GM04504 (cell line): ENCODE measurements at places on chromosomes 3 and 15.
A peak's percentile ranks its signal among the peaks of the same experiment; 100 is the strongest.

GRCh38 chr3:107727102-107727501, 204.3 kb downstream of the BBX start:
- DNase-seq, result no peak

DNA sequence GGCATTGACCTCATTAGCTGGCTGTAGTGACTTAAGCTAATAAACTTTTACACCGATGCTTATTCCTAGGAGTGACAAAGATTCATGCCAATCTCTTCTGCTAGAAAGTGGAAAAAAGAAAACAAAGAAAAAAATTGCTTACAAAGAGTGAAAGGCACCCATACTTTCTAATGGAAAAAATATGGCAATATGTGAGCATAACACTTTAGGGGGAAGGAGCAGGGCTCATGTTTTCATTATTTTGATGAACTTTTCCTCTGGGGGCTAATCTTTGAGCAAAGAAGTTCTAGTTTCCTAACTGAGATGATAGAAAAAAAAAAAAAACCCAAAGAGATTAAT, 94.8 kb upstream of the THRB start:
- DNase-seq, result no peak

DNA sequence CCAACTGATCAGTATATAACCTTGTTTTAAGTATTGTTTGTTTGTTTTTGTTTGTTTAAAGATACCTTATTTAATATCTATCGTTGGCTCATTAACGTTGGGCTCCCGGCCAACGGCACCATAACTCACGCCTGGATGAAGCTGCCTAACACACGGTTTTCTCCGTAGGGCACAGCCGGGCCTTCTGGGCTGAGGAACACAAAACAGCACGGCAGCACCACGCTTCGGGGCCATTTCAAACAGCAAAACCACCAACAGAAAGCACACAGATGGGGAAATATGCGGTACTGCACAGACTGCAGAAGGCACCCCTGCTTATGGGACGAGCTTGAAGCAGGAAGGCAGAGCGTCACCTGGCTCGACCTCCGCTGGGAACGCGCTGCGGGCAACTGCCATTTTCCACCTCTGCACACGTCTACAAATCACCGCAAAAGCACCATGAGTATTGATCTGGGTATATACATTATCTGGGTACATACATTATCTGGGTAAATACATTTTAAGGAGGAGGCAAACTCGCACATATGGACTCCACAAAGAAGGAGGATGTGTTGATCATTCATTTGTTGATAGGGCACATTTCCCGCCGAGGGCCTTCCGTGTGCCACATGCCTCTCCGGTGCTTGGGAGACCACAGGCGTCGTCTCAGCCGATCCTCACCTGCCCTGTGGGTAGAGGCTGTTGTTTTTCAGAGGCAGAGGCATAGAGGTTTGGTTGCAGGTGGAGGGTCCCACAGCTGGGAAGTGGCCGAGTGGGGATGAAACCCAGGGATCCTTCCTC, 123.7 kb upstream of the ATP2B2 start:
- no peak for DNase-seq

DNA sequence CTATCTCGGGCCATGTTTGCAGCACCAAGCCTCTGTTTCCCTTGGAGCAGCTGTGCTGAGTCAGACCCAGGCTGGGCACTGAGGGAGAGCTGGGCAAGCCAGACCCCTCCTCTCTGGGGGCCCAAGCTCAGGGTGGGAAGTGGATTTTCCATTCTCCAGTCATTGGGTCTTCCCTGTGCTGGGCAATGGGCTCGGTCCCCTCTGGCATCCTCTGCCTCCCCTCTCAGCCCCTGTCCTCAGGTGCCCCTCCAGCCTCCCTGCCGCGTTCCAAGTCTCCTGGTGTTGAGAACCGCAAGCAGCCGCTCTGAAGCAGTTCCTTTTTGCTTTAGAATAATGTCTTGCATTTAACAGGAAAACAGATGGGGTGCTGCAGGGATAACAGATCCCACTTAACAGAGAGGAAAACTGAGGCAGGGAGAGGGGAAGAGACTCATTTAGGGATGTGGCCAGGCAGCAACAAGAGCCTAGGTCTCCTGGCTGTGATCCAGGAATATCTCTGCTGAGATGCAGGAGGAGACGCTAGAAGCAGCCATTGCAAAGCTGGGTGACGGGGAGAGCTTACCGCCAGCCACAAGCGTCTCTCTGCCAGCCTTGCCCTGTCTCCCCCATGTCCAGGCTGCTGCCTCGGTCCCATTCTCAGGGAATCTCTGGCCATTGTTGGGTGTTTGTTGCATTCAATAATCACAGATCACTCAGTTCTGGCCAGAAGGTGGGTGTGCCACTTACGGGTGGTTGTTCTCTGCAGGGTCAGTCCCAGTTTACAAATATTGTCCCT, 1.2 kb downstream of the RHO start:
- DNase-seq, result no peak

DNA sequence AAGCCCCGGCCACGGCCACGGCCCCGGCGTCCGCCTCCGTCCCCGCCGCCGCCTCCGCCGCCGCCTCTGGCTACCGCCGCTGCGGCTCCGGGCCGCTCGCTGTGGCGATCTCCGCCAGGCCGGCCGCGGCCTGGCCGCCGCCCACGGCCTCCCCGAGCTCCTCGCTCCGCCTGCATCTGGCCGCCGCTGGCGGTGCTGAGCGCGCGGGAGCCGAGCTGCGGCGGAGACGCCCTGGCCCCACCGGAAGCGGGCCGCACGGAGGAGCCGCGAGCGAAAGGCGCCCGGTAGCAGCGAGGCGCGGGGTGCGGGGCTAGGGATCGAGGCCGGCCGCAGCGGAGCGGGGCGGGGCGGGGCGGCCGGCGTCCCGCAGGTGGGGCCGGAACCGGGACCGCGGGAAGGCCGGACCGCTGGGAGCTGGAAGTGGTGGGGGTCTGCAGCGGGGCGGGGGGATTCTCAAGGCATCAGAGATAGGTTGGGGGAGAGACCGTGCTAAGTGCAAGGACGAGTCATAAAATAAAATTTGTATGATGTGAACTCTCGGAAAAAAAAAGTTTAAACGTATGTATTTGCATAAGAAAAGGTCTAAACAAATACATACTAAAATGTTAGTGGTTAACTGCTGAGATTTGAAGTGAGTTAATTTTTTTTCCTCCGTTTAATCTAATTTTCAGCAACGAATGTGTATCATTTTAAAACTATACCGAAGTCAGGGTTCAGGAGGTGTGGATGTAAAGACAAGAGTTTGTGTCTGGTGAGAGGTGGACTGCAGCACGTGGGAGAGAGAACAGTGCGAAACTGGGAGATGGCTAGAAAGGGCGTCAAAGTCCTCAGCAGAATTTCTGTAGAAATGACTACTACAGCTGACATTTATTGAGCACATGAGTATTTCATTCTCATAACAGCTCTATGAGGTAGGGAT, at the start of gene AVEN:
AVEN (minus strand) TSS at position 334 of the 919 bp plus-strand sequence; CDS start at position 176, 158 bp downstream.
- no peak for DNase-seq

DNA sequence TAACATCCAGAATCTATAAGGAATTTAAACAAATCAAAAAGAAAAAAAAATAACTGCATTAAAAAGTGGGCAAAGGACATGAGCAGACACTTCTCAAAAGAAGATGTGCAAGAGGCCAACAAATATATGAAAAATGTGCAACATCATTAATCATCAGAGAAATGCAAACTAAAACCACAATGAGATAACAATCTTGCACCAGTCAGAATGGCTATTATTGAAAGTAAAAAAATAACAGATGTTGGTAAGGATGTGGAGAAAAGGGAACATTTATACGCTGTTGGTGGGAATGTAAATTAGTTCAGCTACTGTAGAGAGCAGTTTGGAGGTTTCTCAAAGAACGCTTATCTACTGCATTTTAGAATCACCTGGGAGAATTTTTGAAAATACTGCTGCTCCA, 186.1 kb downstream of the OTOL1 start:
- DNase-seq, result no peak

GRCh38 chr3:139797724-139798343, 120.1 kb upstream of the NMNAT3 start:
- peak; percentile 4 for DNase-seq

- no peak for DNase-seq
These were observed 7.3 kb downstream of the FYCO1 start for GRCh38 chr3:45988362-45988761.

GRCh38 chr3:143475981-143476380, 356.4 kb downstream of the CHST2 start:
- no peak for DNase-seq

- no peak for DNase-seq
These were observed 2.7 kb upstream of the STARD5 start for GRCh38 chr15:81326466-81327212.

DNA sequence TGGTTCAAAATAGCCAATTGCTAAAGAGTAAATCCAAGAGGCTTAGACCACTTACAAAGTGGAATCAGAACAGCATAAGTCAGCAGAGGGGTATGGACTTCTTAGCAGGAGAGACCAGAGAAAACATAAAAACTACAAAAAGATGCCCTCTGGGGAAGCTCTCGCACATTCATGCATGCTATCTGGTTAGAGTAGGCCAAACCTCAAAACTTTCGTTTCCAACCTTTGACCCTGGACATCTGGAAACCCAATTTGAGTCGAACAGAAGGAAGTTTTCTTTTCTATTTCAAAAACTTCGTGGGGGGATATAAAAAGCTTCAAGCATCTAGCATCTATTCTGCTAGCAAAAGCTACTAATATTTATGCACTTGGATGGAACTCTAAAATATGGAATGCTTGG, 523.9 kb upstream of the AGTR1 start:
- no peak for DNase-seq

GRCh38 chr3:25313286-25313685, 114.8 kb upstream of the RARB start:
- DNase-seq, result no peak

- DNase-seq, result no peak
These were observed 52.3 kb downstream of the GRIP2 start for GRCh38 chr3:14487821-14488220.

DNA sequence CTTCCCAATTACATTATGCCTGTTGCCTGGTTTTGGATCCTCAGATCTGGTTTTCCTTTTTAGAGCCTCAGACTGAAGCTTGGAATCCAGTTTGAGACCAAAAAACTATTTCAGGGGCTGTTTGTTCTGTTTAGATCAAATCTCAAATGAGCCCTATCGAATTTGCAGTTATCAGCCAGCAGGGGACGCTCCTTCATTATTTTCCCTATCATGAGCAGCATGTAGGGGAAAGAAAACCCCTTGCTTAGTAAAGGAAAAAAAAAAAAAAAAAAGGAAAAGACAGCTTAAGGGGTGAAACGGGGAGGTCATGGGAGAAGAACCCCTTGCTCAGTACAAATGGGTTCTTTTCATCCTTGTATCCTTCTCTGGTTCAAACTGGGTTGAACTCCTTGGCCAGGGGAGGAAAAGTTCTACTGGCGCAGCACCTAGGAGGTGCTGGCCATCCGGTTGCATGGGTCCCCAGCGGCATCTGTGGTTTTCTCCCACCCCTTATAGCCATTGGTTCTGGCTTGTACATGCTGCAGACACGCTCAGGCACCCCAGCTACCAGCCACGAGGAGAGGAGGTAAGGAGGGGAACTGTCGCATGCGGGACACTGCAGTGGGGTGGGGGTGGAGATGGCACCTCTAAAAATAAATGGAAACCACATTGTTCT, 1375.1 kb upstream of the ALCAM start:
- DNase-seq, result peak; percentile 3

DNA sequence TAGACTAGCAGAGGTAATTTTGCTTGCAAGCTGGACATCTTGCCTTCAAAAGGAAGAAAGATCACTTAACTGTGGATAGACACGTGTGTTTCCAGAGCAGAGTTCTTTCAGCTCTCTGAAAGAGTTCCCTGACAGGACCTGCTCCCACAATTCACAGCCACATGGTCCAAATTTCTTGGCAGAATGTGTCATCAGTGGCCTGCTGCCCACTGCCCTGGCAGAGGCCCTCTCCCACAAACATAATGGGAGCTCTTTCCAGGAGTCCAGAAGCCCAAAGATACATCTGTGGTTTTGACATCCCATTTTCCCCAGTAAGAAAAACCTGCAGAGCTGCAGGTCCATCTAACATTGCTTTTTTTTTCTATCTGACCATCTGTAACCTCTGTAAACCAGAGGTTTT, 48.3 kb downstream of the SERPINI1 start:
- no peak for DNase-seq

GRCh38 chr3:122956693-122957455, 70.7 kb downstream of the SEMA5B start:
- DNase-seq, result no peak

GRCh38 chr3:95476534-95476933, 1337.9 kb upstream of the EPHA6 start:
- no peak for DNase-seq

GRCh38 chr3:26681632-26682031, 59.1 kb downstream of the LRRC3B start:
- no peak for DNase-seq

DNA sequence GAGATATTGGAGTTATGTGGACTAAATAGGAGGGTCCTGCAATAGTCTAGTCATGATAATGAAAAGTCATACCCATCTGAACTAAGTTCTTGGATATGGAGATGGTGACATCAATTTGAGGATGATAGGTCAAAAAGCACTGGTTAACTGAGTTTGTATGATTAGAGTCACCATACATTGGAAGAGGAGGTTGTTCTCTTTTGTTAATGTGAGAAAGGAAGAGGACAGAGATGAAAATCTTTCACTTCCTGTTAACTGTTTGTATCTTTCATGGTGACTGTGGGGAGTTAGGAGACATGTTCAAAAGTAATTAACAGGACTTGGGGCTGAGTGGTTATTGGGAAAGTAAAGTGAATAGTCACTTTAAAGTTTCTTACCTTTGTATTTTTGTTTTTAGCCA, 11.1 kb downstream of the TMEM62 start:
- DNase-seq, result no peak

- no peak for DNase-seq
These were observed 1.2 kb upstream of the ANP32A start for GRCh38 chr15:68821841-68822381.

DNA sequence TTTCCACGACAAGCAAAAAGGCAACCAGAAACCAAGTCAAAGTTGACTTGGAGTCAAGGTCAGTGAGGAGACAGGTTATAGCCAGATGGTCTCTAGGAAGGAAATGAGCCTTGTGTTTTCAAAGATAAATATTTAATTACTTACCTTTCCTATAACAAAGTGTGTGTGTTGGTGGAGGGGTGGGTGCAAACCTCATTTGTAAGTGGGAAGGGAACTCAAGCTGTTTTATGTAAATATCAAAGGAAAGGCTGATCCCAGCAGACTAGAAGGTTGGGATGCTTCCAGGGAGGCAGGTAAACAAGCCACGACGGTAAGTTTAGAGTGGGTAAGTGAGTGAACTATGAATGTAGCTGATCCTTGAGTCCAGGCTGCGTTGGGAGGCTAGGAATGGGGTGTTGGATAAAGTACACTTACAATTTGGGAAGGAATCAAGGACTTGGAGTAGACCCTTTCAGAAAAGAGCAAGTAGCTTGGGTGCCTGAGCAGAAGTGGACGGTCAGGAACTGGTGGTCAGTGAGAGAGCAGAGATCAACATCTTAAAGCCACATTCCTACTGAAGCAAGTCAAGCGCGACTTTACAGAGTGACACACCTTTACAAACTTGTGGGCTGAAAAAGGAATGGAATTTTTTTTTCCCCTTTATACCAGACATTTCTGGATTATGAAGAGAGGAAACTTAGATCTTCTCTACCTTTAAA, 82.0 kb upstream of the TBL1XR1 start:
- DNase-seq, result no peak

GRCh38 chr3:42652611-42653302, 740 bp upstream of the ZBTB47 start:
- peak; percentile 35 for DNase-seq

GRCh38 chr3:99396651-99397275, 241.6 kb upstream of the COL8A1 start:
- DNase-seq, result peak; percentile 68
